Transverse colon (tissue), 4 donors: ENCODE measurements at places on chromosomes 3 and 15. TPM values are rescaled to one million over a fixed set of nuclear protein-coding genes. Genes with fewer than 3 reads are reported as not detected.

The HYAL3 gene
- 6.4 TPM for total RNA-seq

The SLC28A1 gene
- not detected for total RNA-seq

The TRH gene
- total RNA-seq: not detected

- H3K36me3 ChIP-seq: no peaks in the 10 kb centered on the region
- no peak for DNase-seq
- no peak overlapping the region for H3K27ac ChIP-seq
- no peaks in the 10 kb centered on the region for H3K4me1 ChIP-seq
- H3K4me3 ChIP-seq: no peak overlapping the region
- H3K27me3 ChIP-seq: no peaks in the 10 kb centered on the region
Measured at GRCh38 chr3:104987859-104988258, 378.9 kb upstream of the ALCAM start.

- no peaks in the 10 kb centered on the region for H3K27me3 ChIP-seq
- H3K27ac ChIP-seq: no peak overlapping the region
- no peaks in the 10 kb centered on the region for H3K36me3 ChIP-seq
Measured at GRCh38 chr15:72827226-72827625, 43.7 kb upstream of the ADPGK start.

DNA sequence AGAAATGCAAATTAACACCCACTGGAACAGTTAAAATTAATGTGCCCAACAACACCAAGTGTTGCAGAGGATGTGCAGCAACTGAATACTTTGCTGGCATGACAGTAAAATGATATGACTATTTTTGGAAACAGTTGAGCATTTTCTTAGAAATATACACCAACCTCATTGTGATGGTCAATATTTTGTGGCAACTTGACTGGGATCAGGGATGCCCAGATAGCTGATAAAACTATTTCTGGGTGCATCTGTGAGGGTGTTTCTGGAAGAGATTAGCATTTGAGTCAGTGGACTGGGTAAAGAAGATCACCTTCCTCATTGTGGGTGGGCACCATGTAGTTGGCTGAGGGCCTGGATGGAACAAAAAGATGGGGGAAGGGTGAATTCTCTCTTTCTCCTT, 57.9 kb downstream of the RPLP1 start:
- no peaks in the 10 kb centered on the region for H3K27me3 ChIP-seq
- H3K36me3 ChIP-seq: no peaks in the 10 kb centered on the region
- no peak overlapping the region for H3K27ac ChIP-seq
- H3K4me3 ChIP-seq: no peak overlapping the region
- H3K4me1 ChIP-seq: no peaks in the 10 kb centered on the region

DNA sequence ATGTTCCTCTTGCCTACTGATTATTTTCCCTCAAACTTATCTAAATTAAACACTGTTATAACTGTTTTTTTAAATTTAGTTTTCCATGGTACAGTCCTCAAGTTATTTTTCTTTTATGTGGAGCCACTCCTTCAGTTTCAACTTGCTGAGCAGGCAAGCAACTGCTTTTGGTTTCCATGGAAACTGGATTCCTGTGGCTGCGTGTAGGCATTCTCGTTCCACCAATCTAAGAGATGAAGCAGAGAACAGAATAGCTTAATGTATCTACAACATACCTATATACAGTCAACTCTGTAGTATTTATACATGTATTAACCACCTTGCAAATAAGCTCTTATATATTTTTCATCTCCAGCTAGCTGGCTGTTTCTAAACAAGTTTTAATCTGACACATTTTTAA, 25.8 kb upstream of the ANXA2 start:
- no peak for DNase-seq
- H3K4me3 ChIP-seq: no peak overlapping the region
- peaks cover 6% of the 10 kb centered on the region for H3K36me3 ChIP-seq
- H3K27ac ChIP-seq: no peak overlapping the region

GRCh38 chr3:174147798-174148197, 711.3 kb upstream of the NAALADL2 start:
- H3K4me3 ChIP-seq: no peak overlapping the region
- DNase-seq: no peak
- H3K4me1 ChIP-seq: no peaks in the 10 kb centered on the region
- H3K27me3 ChIP-seq: no peaks in the 10 kb centered on the region
- H3K36me3 ChIP-seq: no peaks in the 10 kb centered on the region

DNA sequence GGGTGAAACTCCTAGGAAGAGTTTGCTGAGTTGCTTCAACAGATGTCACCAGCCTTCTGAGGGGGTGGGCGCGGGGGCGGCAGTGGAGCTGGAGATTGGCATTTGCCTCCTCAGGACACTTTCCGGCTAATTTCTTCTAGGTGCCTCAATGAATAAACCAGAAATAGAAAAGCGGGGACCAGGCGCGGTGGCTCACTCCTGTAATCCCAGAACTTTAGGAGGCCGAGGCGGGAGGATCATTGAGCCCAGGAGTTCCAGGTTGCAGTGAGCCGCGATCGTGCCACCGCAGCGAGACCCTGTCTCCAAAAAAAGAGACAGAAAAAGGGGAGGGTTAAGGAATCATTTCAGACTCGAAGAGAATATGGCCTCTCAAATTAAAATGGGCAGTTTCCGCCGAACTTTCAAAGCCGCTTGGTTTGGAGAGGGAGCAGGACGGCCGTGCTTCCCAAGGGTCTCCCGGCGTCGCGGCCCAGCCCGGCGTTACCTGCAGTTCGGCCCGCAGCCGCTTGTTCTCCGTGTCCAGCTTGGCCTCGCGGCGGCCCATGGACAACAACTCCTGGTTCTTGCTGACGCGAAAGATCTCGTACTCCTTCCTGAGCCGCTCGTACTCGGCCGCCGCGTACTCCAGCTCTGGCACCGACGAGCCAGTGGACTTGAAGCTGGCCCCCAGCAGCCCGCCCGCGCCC, 587 bp downstream of the NPHP3 start:
- H3K27ac ChIP-seq: peak overlapping the region; percentile 99
- H3K4me1 ChIP-seq: peaks cover 26% of the 10 kb centered on the region
- DNase-seq: peak; percentile 65
- no peaks in the 10 kb centered on the region for H3K27me3 ChIP-seq
